ENCODE measurements at places on chromosomes 4 and X.

- no peak for DNase-seq
These were observed 45.0 kb downstream of the TEC start for GRCh38 chr4:48224606-48225005.

GRCh38 chr4:74033739-74034138 lies 4.8 kb downstream of the CXCL3 start:
- DNase-seq: no peak

- no peak for DNase-seq
These were observed 14.7 kb downstream of the CXCR3 start for GRCh38 chrX:71603618-71604017.

DNA sequence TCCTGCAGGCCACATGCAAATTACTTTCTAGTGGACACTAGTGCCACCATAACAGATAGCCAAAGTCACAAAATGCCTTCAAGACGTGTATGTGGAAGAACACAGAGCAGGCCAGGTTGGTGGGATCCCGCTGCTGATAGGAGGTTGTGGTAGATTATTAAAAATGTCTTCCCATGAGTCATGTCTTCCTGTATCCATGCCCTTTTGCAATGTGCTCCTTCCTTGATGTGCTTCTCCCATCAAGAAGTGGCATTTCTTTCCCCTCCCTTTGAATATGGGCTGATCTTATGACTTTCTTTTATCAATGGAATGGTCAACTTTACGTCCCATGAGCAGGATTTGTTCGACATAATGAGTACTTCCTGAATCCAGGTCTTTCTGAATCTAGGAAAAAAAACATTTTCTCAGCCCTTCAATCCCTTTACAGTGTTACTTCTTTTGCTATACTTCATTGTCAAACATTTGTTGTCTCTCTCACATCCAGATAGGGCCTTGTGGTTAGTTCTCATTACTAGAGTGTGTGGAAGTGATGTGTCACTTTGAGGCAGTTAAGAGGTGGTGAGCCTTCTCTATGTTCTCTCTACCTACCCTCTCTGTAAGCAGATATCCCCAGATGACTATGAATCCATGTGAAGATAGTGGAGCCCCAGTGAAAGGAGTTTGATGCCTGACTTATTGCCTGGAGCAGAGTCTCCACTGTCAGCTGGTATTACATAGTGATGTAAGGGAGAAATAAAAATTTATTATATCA lies 519.2 kb upstream of the DIPK2B start:
- DNase-seq: no peak

DNA sequence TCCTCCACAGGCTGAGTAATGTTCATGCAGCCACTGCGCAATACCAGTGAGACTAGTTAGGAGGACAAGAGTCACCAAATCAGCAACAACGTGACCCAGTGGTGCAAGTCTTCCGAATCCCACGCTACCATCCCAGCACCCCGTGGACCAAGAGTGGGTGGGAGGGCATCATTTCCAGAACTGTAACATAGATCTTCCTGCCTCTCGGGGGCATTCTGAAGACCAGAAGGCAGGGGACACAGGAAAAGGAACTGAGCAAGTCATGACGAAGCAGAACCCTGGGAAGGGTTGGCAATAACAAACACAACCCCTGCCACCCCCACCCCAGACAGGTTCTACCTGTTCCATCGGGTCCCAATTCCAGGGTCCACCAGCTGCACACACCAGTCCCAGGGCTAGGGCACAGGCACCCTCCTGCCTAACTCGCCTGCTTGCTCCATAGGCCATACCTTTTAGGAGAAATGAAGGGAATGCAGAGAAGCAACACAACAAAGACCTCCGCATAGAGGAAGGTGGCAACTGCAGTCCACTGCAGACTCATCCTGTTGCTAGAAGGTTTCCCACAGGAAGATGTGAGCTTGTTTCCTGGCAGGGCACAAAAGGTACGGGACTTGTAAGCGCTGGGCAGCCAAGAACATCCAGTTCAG lies 1.4 kb downstream of the BCAP31 start:
- no peak for DNase-seq

GRCh38 chr4:56657818-56658217 lies 23.3 kb downstream of the HOPX start:
- no peak for DNase-seq

DNA sequence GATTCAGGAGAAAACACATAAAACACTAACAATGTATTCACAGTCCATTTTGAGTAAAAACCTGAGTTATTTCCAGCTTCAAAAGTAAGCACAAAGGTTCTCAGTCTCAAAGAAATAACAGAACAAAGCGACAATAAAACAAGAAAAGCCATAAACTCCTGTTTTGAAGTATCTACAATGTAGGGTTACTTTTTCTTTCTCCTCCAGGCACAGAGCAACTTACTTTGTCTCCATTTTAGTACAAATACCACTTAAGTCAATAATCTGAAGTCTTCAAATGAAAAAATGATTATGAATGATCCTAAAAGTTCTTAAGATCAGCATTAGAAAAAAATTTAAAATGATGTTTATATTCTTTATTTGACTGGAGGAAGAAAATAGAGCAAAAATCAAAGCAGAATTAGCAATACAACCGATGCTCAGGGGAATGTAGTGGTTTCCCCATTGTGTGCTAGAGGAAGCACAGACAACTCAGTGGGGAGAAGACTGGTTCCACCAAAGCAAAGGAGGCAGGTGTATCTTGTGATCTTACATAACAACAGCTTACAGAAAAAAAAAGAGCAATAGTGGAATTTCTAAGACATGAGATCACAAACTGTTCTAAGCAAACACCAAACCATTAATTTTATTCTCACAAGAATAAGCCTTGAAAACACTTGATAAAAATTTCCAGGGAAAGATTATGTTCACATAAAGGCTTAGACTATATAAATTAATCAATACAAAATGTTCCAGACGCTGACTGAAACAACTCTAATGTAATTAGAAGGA lies 35.1 kb downstream of the EPHA5 start:
- no peak for DNase-seq

- DNase-seq: no peak
These were observed 601.4 kb upstream of the ACTRT1 start for GRCh38 chrX:128653524-128654060.

DNA sequence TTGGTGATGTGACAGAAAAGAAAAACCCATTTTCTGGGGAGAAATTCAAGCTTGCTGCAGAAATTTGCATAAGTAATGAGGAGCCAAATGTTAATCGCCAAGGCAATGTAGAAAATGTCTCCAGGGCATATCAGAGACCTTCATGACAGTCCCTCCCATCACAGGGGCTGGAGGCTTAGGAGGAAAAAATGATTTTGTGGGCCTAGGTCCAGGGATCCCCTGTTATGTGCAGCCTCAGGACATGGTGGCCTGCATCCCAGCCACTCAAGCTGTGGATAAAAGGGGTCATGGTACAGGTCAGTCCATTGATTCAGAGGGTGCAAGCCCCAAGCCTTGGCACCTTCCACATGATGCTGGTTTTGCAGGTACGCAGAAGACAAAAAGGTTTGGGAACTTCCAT lies 90.7 kb downstream of the TGIF2LX start:
- DNase-seq: no peak

- no peak for DNase-seq
These were observed 923.6 kb upstream of the TENM3 start for GRCh38 chr4:181319629-181320028.

Data from NK-92 treated with Interleukin-12 subunit alpha and Interleukin-12 subunit beta, amount 100 ng/mL, for 24 hours (cell line).